ENCODE measurements at places on chromosomes 7 and 10. TPM values are rescaled to one million over a fixed set of nuclear protein-coding genes. Genes with fewer than 3 reads are reported as not detected.

ETV1 gene
- 11.7 TPM for total RNA-seq

ZNF488 gene
- total RNA-seq: not detected

VKORC1L1 gene
- total RNA-seq: 13.9 TPM

NEUROD6 gene
- not detected for total RNA-seq

TAS2R16 gene
- total RNA-seq: not detected

EBF3 gene
- 6.0 TPM for total RNA-seq

NUPR2 gene
- total RNA-seq: not detected

TRPV6 gene
- total RNA-seq: not detected

CD36 gene
- total RNA-seq: 4.3 TPM

LDB3 gene
- total RNA-seq: under 0.01 TPM

CCDC3 gene
- total RNA-seq: 0.43 TPM

Measured in fibroblast of villous mesenchyme (primary cell).